ENCODE measurements at places on chromosomes 7 and 10.
A peak's percentile ranks its signal among the peaks of the same experiment; 100 is the strongest.

GRCh38 chr7:132218876-132219275 lies 357.4 kb downstream of the PLXNA4 start:
- no peak for DNase-seq

DNA sequence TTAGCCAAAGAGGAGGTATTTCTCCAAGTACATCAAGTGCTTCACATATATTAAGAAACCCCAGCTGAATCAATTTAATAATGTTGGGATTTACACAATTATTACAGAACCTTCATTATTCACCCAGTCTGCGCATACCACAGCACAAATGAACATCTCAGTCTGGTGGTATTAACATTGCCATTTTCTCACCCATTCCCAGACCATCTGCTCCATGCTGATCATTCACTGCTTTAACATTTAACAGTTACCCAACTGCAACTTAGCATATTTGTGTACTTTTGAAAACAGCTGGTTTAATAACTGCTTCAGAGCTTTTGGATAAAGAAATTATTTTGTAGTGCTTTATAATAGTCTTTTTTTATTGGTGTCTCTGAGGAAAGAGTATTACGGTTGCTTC lies 1072.1 kb downstream of the NXPH1 start:
- no peak for DNase-seq

- no peak for DNase-seq
Observed at GRCh38 chr7:129332254-129333035, 101.8 kb upstream of the STRIP2 start.

- no peak for DNase-seq
Observed at GRCh38 chr10:101208543-101208942, 20.7 kb downstream of the LBX1 start.

- DNase-seq, result no peak
Observed at GRCh38 chr7:155930061-155930460, 117.8 kb upstream of the SHH start.

DNA sequence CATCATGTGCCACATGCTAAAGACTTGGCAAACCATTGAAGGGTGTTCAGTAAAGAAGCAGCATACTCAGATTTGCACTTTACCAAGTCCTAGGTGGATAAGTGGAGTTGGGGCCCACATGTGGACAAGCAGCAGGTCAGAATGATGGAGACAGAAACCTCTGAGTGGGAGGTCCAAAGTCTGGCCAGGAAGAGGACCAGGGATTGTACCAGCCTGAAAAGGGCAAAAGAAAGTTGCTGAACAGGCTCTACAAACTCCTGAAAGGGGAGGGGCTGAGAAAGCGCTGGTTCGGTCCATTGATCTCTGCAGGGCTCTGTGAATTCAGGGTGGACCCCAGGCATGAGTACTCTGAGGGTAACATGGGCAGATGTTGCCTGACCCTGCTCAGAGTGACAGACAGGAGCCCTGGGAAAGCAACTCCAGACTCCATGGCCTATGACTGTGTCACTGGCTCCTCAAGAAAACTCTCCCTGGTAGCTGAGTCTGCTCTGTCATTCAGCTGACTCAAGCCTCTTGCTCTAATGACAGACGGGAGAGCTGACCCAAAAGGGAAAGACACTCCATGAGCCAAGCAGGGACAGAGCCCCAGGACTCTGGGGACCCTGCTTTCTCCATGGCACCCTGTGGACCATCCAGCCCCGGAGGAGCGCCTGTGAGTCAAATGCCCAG lies 68.5 kb downstream of the TBXAS1 start:
- no peak for DNase-seq

DNA sequence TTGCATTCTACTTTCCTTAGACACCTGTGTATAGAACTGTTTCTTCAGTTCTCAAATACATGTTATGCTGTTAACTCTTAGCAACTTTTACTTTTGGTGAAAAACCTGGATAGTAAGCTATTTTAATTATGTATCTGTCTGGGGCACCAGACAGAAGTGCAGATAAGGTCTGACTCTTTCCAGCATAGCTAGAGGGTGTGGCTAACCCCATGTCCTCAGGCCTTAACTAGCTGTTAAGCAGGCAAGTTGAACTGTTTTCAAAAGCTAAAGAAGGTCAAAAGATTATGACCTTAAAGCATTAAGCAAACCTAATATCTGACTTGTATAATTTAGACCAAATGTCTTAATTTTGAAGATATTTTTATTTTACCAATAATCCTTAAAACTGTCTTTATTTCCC lies 45.1 kb upstream of the INHBA start:
- no peak for DNase-seq

- DNase-seq, result no peak
Observed at GRCh38 chr10:57049096-57049495, 688.0 kb upstream of the ZWINT start.

DNA sequence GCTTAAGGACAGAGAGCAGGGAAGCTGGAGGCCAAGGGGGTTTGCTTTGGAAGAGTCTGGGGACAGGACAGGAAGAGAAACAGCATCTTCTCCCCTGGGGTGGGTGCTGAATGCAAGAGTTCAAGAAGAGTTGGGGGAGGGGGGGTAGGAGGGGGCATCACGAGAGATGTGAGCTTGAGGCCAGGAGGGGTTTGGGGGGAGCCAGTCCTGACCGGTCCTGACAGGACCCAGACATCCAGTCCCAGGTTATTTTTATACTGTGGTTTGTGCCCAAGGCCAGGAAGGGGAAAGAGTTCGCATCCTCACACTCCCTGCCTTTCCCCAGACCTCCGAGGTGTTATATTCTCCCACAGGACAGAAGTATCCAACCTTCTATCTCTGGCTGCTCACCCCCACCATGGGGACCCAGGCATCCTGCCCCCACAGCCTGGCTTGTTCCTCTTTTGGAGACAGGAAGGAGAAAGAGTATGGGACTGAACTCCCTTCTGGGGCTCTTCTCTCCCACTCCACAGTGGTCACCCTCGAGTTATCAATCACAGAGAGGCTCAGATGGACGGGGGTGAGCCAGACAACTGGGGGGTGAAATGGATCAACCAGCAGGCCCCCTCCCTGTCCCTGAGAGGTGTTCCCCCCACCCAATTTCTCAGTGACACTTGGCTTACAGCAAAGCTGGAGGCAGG lies 2.8 kb downstream of the TSC22D4 start:
- no peak for DNase-seq

DNA sequence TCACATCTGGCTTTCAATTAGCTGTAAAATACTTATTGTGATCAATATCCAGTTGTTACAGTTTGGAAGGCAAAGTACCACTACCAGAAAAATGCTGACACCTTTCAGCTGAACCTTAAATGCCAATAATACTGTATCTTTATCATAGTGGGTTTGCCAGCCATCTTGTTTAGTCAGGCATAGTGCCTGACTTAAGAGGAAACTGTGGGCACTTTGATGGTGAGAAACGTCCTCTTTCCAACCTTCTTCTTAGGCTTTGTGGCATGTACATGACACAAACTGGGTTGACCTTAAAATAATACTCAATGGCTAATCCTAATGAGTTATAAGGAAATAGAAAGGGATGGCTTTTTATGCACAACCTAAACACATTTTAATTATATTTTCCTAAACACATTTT lies 52.3 kb upstream of the PRR15 start:
- no peak for DNase-seq

DNA sequence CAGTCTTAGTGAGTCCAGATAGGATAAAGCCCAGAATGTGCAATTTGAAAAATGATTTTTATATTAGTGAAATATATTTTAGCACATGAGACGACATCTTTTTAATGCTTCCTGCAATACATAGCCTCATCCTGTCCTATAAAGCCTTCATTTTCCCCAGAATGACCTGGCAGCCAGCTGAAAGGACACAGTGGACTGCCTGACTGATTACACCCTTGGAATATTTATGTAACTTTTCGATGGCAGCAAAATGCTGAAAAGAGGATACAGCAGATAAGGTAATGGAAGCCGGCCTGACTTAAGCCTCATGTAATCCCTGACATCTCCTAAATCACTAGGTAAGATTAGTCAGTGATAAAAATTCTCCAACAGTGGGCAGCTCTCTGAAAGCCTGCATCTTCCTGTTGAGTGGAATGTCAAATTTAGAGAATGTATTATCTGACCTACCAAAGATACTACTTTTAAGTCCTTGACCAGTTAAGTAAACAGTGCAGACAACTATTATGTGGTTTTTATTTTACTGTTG lies 210.7 kb upstream of the STEAP1 start:
- no peak for DNase-seq

GRCh38 chr7:136293272-136293671 lies 316.1 kb upstream of the MTPN start:
- no peak for DNase-seq

- DNase-seq, result no peak
Observed at GRCh38 chr7:102439963-102440795, 6.8 kb downstream of the ORAI2 start.

- no peak for DNase-seq
Observed at GRCh38 chr7:1567049-1567771, 2.6 kb downstream of the PSMG3 start.

DNA sequence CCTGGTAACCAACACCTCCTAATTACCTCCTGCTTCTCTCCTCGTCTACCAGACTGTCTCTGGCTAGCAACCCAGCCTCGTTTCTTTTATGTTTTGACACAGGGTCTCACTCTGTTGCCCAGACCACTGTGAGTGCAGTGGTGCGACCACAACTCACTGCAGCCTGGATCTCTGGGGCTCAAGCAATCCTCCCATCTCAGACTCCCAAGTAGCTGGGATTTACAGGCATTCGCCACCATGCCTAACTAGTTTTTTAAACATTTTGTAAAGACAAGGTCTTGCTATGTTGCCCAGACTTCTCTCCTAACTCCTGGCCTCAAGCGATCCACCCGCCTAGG lies 10.2 kb downstream of the TNRC18 start:
- DNase-seq, result no peak

DNA sequence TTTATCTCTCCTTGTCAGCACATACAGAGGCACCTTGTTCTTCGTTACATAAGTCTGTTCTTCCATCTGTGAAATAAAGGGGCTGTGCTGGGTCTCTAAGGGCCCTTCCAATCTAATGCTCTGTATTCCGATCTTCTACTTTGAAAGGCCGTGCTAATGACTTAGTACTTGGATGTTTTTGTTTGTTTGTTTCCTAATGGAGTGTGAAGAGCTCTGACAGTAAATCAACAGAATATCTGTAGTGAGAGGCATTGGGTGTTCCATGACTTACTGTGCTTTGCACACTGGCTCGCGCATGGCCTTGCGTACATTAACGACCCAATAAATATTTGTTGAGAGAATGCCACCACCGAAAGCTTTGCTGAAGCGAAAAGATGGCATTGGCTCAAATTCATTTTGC lies 162.1 kb downstream of the CHN2 start:
- no peak for DNase-seq

DNA sequence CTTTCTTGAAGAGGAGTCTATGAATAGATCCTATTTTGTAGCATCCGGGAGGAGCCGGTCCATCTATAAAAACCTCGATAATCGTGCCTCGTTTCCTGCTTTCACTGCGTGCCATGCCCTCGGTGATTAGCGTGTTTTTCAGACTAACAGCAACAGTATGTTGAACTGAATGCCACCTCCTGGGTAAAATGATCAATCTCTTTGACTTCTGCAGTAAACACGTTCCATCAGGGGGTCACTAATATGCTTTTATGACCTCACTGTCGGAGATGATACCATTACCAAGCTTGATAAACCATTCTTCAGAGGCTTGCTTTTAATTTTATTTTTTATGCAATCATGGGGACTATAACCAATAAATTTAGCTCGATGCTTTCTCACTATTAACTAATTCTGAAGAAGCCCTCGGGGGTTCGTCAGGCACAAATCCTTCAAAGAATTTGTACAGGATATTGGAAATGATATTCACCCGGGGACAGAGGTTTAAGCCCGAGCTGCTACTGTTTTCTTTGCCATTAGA lies 228.3 kb downstream of the ADARB2 start:
- DNase-seq, result no peak

GRCh38 chr7:35700865-35701264 lies 5.9 kb upstream of the HERPUD2 start:
- no peak for DNase-seq

DNA sequence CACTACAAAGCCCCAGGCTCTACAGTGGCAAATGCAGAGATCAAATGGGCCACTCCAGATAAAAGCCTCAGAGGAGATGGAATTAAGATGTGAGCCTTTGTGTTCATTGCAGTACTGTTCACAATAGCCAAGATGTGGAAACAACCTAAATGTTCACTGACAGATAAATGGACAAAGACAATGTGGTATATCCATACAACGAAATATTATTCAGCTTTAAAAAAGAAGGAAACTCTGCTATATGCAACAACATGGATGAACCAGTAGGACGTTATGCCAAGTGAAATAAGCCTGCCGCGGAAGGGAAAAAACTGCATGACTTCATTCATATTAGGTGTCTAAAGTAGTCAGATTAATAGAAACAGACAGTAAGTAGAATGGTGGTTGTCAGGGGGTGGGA lies 170.5 kb upstream of the TBX20 start:
- no peak for DNase-seq

GRCh38 chr7:144761493-144761892 lies 74.4 kb downstream of the TPK1 start:
- DNase-seq, result no peak

GRCh38 chr7:151814400-151815009 lies 62.4 kb downstream of the PRKAG2 start:
- no peak for DNase-seq

DNA sequence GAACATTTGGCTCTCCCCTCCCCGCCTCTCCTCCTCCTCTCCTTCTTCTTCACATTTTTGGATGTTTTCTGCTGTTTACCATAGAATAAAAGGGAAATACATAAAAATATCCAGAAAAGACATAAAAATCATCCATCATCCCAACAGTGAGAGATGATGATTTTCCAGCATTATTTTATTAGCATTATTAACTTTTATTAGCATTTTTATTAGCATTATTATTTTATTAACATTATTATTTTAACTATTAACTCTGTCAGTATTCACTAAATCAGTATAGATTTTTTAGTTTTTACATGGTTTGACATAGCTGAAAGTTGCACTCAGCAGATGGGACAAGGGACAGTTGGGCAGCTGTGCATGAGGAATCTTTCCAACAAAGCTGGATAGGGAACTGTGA lies 16.2 kb upstream of the SLC35B4 start:
- DNase-seq, result no peak

GRCh38 chr10:7942859-7943258 lies 111.6 kb upstream of the GATA3 start:
- no peak for DNase-seq

- DNase-seq, result peak; percentile 39
Observed at GRCh38 chr10:72087392-72087968, 871 bp downstream of the SPOCK2 start.

Data from CD4-positive, alpha-beta T cell treated with Interleukin-15 for 4 hours (primary cell).